ENCODE measurements at places on chromosomes 2 and 18. TPM values are rescaled to one million over a fixed set of nuclear protein-coding genes. Genes with fewer than 3 reads are reported as not detected.

SERPINB4 gene
- total RNA-seq = not detected

XDH gene
- 1.4 TPM for total RNA-seq

RNU2-63P gene
- 19.4 TPM for total RNA-seq

DNA sequence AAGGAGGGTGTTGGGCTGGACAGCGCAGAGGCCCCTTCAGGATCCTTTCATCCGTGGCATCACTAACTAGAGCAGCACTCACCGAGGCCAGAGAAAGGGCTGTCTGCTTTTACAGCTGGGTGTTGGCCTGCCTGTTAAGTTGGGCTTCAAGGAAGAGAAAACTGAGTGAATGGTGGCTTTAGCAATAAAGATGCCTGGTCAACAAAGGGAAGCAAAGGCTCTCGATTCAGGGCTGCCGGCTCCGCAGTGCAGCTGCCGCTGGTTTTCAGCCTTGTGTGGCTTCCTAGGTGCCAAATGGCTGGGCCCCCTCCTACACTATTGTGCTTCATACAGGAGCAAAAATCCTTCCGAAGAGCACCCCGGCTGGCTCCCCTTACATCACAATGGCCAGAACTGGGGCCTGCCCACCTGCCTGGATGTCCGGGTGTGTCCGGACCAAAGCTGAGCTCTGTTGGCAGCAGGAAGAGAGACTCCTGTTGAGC lies 61.0 kb upstream of the GPR45 start:
- H3K4me1 ChIP-seq = no peaks in the 10 kb centered on the region
- no peak overlapping the region for H3K4me3 ChIP-seq
- no peak overlapping the region for H3K27ac ChIP-seq
- H3K36me3 ChIP-seq = no peaks in the 10 kb centered on the region
- no peaks in the 10 kb centered on the region for H3K27me3 ChIP-seq

DNA sequence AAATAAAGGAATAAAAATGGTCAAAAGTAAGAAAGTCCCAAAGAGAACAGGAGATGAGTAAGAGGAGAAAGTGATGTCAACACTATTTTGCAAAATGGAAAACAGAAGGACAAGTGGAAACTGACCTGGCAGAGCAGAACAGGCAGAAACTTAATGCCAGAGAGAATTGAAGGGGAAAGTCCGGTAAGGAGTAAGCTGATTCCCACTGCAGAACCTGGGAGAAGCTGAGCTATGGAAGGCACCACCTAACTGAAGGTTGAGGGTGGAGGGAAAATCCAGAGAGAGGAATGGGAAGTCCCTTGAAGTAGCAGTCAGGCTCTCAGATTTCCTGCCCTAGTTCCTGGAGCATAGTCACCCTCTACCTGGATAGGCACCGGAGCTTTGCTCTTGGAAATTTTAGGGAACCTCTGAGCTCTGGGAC lies 59.8 kb downstream of the MOGAT1 start:
- no peak for DNase-seq
- no peak overlapping the region for H3K4me3 ChIP-seq
- H3K36me3 ChIP-seq = no peaks in the 10 kb centered on the region
- H3K27ac ChIP-seq = no peak overlapping the region

DNA sequence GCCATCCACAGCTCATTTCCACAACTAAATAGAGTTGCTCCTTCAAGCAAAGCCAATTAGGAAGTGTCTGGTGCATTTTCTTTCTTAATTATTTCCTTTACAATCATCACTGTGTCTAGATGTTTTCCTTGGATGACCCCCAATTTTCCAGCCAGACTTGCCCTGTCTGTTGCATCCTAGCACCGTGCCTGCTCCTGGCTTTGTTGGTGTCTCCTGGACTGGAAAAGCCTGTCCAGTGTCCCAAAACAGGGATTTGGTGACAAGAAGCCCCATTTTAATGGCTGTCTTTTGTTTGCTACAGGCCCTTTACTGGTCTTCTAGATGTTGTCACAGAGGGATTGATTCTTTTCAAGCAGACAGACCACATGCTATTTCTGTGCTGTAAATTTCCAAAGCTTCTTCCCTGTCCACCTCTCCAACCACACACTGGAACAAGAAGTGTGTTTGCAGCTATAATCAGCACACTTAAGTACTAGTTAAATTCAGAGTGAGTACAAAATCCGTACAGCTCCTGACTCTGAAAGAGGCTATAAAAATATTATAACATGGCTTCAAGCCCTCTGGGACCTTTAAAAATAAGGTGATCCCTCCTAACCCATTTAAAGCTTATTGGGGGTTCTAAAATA lies 38.4 kb downstream of the RNF144A start:
- no peaks in the 10 kb centered on the region for H3K36me3 ChIP-seq
- no peak for DNase-seq
- H3K4me1 ChIP-seq = no peaks in the 10 kb centered on the region

DNA sequence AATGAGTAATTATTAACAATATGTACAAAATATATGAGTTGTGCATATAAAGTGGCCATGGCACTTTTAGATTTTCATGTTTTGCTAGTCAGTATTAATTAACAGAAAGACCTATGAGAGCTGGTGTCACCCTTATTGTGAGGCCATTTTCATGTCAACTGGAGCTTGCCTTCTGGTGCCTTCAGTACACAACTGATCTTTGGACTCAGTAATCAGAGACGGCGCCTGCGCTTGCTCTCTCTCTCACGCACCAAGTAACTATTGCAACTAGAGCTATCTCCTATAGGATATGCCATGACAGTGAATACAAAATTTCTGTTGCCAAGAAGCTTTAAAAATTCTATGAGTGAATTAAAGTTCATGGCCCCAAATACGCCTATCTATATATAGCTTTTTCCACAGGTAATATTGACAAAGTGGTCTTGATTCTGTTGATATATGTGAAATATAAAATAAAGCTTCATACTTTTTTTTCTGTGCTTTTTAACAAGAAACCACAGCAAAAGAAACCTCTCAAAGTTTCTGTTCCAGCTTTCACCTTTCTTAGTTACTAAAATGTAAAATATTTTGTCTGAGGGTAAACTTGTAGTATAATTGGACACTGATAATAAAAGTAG lies 2.9 kb downstream of the SERTAD2 start:
- H3K4me1 ChIP-seq = peaks cover 58% of the 10 kb centered on the region
- peak overlapping the region; percentile 82 for H3K27ac ChIP-seq
- H3K36me3 ChIP-seq = no peaks in the 10 kb centered on the region

All from Caco-2 (cell line).